Epithelial cell of esophagus (primary cell): ENCODE measurements at places on chromosomes 16 and 17.

- peak; percentile 99 for DNase-seq
These were observed at the start of gene SMPD3 for GRCh38 chr16:68448360-68448970. Gene SMPD3, minus strand, starts transcription at chr16:68448508. Its CDS starts 76,327 bp downstream, at chr16:68372181.

DNA sequence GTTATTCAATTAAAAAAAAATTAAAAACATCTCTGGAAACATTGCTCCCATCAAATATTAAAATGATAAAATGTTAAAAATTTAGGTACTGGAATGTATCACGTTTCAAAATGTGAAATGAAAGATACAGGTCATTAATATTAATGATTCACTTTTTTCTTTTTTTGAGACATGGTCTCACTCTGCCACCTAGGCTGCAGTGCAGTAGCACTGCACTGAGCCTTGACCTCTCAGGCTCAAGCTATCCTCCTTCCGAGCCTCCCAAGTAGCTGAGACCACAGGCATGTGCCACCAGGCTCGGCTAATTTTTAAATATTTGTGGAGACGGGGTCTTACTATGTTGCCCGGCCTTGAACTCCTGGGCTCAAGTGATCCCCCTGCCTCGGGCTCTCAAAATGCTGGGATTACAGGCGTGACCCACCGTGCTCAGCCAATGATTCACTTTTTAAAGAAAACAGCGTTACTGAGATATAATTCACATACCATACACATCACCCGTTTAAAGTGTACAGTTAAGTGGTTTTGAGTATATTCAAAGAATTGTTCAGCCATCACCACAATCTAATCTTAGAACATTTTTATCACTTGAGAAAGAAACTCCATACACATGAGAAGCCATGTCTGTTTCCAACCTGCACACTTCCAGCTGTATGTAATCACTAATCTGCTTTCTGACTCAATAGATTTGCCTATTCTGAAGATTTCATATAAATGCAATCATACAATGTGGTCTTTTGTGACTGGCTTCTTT, 19.1 kb upstream of the NETO2 start:
- DNase-seq, result no peak

GRCh38 chr16:84138824-84139627, 6.0 kb downstream of the HSDL1 start:
- DNase-seq, result no peak

DNA sequence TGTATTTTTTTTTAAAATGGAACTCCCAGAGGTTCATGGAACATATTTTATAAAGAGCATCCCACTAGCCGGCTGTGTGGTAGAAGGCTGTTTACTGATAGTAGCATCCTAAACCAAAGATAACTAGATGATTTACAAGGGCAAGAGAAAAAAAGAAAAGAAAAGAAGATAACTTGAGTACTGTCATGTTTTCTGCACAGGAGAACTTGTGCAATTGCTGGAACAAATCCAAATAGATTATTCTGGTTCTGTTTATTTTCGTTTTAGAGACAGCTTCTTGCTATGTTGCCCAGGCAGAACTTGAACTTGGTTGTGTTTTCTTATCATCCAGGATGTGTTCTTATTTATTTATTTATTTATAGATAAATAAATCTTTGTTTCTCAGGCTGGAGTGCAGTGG, 20.9 kb upstream of the PPM1D start:
- no peak for DNase-seq

DNA sequence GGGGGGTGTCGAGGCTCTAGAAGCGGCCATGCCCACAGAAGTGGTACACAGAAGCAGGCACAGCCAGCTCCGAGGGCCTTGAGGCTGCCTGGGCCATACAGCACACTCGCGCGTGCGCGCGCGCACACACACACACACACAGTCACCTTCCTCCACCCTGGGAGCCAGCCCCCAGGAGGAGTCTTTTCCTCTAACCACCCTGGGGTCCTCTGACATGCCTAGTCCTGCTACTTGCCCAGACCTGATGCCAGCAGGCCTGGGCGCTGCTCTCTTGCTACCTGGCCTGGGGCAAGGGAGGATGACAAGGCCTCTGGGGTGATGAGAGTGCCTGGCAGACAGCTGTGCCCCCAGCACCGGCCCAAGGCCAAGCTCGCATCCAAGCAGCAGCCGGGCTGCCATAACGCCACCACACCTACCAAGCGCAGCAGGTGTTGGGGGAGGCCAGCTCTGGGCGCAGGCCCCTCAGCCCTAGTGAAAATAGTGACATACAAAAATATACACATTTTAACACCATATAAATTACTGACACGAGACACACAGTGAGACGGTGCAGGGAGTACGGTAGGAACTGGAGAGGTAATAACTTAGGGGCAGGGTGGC, 41.1 kb downstream of the TSC2 start:
- peak; percentile 84 for DNase-seq

GRCh38 chr16:51524555-51525373, 373.7 kb upstream of the SALL1 start:
- peak; percentile 51 for DNase-seq

GRCh38 chr17:65088621-65089360, 32.3 kb upstream of the GNA13 start:
- peak; percentile 95 for DNase-seq

GRCh38 chr16:65547772-65548446, 426.0 kb upstream of the CDH11 start:
- peak; percentile 76 for DNase-seq

- no peak for DNase-seq
These were observed 129.8 kb downstream of the ZNF423 start for GRCh38 chr16:49726155-49726554.

DNA sequence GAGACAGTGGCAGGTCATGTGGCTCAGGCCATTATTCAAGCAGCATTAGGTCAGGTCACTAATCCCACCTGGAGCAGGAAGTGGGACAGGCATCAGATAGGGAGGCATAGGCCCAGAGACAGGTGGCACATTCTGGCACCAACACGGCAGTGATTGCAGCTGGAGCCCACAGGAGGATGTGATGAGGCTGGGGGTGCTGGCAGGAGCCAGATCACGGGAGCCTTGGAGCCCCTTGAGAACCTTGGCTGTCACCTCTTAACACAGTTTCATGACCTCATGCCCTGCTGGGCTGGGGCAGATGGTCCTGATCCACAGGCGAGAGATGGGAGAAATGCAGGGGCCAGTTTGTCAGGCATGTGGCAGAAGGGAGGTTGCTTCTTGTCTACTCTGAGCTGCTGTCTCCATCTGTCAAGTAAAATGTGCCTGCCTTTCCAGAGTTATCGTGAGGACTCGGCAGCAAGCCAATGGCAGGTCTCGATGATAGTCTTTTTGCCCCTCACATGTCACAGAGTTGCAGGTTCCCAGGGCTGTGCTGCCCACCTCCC, 109.6 kb downstream of the CLEC16A start:
- DNase-seq, result no peak

GRCh38 chr16:11360641-11361373, 15.5 kb downstream of the RMI2 start:
- no peak for DNase-seq

DNA sequence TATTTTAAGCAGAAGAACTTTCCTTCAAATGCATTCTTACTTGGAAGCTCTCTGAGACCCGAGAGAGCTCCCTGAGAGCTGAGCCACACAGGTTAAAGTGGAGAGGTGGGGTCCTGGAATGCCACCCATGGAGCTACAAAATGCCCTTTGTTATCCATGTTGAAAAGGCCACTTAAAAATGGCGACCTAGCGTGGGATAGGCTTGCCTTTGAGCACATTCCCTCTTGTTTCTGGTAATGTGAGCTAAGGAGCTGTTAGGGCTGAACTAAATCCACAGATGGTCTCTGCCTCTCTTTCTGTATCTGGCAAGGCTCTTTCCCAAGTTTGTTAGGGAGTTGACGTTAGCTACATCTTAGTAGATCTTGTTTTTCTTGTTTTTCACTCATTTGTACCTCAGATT, 171.6 kb downstream of the SNX29 start:
- no peak for DNase-seq

- no peak for DNase-seq
These were observed 9.1 kb downstream of the FLCN start for GRCh38 chr17:17227608-17228520.
